Dermis microvascular lymphatic vessel endothelial cell (primary cell): ENCODE measurements at places on chromosomes 5 and 9. TPM values are rescaled to one million over a fixed set of nuclear protein-coding genes. Genes with fewer than 3 reads are reported as not detected.

FOXD4L6 gene
- total RNA-seq = under 0.01 TPM in 1 of 2 replicates, not detected in the other

PTPN3 gene
- 2.1 and 5.3 TPM in 2 replicates for total RNA-seq

ADAMTS16 gene
- under 0.01 TPM in 1 of 2 replicates, not detected in the other for total RNA-seq

GRCh38 chr9:122386311-122386872 is 15.6 kb downstream of the PTGS1 start:
- DNase-seq = no peak

- peak; percentile 35 for DNase-seq
Measured at GRCh38 chr9:137461663-137462395, 2.7 kb upstream of the NSMF start.

- DNase-seq = no peak
Measured at GRCh38 chr5:26482076-26482809, 556.1 kb downstream of the CDH9 start.
